Stimulated activated CD4-positive, alpha-beta T cell treated with anti-CD3 and anti-CD28 coated beads, Interleukin-4, amount 100 ng/mL, for 24 hours (primary cell): ENCODE measurements at places on chromosomes 11 and 22.

GRCh38 chr11:41346042-41346441 is 113.4 kb downstream of the LRRC4C start:
- DNase-seq: no peak

DNA sequence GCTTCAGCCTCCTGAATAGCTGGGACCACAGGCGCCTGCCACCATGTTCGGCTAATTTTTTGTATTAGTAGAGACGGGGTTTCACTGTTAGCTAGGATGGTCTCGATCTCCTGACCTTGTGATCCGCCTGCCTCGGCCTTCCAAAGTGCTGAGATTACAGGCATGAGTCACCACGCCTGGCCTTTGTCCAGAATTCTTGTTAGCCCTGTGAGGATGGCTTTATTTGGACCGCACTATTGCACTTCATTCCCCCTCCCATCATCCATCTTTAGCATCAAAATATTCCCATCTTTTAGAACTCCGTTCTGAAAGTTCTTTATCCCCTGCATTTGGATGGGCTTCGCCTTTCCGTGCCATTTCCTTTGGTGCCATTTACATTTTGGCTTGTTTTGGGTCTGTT is 2.6 kb downstream of the SAMM50 start:
- no peak for DNase-seq

DNA sequence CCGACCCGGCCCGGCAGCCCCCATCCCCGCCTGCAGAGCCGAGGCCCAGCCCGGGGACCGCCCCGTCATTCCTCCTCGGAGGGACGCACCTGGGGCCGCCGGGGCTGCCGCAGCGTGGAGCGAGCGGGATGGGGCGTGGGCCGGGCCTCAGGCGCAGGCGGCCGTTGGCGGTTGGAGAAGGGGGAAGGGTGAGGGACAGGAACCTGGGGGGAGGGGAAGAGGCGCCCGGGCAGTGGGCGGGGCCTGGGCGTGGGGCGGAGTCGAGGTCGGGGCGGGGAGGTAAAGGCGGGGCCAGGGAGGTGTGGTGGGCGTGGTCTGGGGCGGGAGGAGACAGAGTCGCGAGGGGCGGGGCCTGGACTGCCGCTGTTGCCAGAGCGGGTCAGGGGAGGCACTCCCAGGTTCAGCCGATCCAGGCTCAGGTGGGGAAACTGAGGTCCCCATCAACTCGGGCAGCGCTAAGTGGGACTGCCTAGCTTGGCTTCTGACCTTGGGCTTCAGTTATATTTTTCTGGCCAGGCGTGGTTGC is at the start of gene TESMIN:
TSS of gene TESMIN (minus strand) at position 190 of the 526 bp plus-strand sequence. CDS start 860 bp downstream, outside the sequence.
- DNase-seq: peak; percentile 92

- DNase-seq: no peak
These were observed 28.5 kb downstream of the ARHGAP1 start for GRCh38 chr11:46671958-46672315.

DNA sequence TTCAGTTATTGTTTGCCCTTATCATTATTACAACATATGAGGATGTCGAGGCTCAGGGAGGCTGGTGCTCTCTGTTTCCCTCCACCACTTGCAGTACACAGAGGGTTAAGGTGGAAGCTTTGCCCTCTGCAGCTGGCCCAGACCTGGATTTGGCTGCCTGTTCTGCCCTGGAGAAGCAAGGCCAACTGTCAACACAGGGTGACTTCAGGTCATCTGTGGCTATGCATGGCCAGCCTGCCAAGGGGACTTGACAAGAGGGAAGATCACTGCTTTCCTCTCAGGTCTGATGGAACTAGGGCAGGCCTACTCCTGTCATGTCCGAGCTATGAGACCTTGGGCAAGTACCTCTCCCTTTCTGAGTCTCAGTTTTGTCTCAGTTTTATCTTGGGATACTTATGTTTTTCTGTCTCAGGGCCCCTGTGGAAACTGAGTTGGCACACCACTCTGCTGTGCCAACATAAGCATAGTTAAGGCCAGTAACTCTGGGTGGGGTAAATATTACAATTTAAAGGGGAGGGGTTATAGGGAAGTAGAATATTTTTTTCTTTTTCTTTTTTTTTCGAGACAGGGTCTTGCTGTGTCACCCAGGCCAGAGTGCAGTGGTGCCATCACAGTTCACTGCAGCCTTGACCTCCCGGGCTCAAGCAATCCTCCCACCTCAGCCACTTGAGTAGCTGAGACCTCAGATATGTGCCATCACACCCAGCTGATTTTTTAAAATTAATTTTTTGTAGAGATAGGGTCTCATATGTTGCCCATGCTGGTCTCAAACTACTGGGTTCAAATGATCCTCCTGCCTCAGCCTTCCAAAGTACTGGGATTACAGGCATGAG is 2.4 kb upstream of the THRSP start:
- no peak for DNase-seq

DNA sequence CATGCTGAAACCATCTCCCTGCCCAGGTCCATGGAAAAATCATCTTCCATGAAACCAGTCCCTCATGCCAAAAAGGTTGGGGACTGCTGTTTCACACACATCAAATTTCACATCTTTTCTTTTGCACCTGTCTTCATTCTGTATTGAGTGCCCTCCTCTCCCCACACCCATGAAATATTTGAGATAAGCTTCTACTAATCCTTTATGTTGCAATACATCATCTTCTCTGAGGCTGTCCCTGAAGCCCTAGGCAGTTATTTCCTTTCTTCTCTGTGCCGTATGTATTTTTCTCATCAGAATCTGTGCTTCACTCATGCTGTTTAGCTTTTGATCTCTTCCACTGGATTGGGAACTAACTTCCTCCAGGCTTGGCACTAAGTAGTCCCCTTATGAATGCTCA is 40.0 kb upstream of the RRM1 start:
- DNase-seq: no peak

- no peak for DNase-seq
These were observed 33.1 kb downstream of the ARAP1 start for GRCh38 chr11:72719144-72719543.

DNA sequence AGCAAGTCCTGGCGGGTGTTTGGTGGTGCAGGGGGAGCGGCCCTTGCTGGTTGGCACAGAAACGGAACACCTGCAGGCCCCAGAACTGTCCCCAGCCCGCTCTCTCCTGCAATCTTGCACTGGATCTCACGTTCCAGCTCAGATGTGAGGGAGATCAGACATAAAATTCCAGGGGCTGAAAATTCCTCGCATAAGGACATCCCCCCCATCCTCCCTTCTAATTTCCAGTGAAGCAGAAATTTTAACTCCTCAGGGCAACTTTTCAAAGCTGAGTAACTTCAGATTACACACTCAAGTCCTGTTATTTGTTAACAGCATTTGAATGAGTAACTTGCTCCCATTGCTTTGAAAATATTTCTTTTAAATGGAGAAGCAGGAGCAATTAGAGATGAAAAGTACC is 40.3 kb upstream of the RASSF10 start:
- no peak for DNase-seq

DNA sequence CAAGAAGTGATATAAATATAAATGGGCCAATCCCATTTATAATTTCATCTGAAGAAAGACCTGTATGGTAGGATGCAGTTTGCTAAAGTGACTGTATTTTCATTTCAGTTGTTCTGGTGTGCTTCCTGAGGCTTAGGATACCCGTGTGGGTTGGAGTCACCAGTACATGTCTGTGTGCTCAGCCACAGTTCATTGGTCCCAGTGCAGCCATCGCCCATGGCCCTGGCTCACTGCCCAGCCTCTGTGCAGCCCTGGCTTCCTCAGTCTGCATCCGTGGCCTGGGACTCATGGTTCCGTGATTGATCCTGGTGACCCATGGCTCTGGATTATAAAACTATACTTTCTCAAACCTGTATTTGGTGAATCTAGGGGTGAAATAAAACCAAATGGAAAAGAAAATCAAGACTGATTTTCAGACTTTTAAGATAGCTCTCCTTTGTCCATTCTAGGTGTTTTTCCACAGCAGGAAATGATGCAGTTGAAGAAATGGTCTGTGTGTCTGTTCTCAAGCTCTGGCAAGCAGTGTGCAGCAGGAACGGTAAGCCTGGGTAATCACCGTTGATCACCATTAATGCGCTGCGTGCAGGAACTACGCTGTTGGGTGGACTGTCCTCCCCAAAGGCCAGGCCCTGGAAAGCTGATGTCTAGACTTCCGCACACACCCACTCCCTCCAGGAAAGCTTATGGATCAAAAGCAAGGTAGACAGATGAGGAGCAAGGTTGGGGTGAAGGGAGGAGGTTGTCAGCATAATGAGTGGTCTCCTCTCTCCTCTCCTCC is 27.2 kb downstream of the TTC12 start:
- no peak for DNase-seq
